ENCODE measurements at places on chromosomes 1 and 21. TPM values are rescaled to one million over a fixed set of nuclear protein-coding genes. Genes with fewer than 3 reads are reported as not detected.

DNA sequence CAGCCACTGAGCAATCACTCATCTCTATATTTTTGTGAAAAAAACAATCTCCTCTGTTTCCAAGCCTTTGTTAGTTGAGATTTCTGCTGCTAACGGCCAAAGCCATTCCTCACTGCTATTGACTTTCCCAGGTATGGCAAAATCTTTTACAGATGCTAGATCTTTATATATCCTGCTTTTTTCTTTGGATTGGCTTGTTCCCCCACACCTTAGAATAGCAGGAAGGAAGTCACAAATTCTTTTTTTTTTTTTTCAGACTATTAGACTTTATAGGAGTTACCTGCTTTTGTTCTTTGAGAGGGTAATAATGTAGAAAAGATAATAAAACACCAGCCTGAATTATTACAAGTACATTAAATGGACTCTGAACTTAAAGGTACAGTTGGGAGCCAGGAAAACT, 24.2 kb downstream of the SYF2 start:
- no peak overlapping the region for H3K4me3 ChIP-seq
- no peak overlapping the region for H3K27ac ChIP-seq
- no peaks in the 10 kb centered on the region for H3K27me3 ChIP-seq
- DNase-seq, result no peak
- H3K4me1 ChIP-seq, result peaks cover 3% of the 10 kb centered on the region
- no peaks in the 10 kb centered on the region for H3K36me3 ChIP-seq

DNA sequence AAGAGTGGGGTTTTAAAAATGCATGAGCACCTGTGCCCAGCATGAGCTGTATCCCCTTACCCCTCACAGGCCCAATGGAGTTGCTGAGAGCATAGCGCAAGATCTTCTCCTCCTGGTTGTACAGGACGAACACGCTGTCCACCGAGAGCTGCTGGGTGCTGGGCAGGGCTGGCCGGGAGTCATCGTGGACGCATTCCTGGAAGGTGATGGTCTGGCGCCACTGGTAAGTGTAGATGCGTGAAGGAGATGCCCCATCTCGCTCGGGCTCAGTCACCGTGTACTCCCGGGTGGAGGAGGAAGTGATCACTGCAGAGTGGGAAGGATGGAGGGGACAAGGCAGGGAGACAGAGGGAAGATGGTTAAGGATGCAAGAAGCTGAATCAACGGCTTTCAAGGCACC, 39.1 kb downstream of the NID1 start:
- no peaks in the 10 kb centered on the region for H3K36me3 ChIP-seq
- peaks cover 13% of the 10 kb centered on the region for H3K4me1 ChIP-seq
- H3K27me3 ChIP-seq, result no peaks in the 10 kb centered on the region
- H3K27ac ChIP-seq, result no peak overlapping the region

DNA sequence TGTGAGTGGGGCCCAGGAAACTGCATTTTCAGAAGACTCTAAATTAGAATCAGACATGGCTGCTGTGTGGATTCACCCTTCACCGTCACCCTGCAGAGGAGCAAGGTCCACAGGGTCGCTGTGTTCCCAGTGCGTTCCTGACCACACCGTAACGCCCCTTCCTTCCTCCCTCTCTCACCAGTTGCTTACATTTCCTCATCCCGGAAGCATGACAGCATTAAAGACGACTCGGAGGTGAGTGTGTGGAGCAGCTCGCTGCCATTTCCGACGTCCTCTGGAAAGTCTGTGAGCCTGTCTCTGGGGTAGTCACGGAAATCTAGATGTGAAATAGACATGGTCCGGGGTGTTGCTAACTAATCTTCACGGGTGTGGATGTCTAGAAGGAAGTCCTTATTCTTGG, 45.9 kb downstream of the FAAP20 start:
- peaks cover 56% of the 10 kb centered on the region for H3K4me1 ChIP-seq
- H3K27ac ChIP-seq, result peak overlapping the region; percentile 76
- H3K36me3 ChIP-seq, result peaks cover 2% of the 10 kb centered on the region
- H3K4me3 ChIP-seq, result peak overlapping the region; percentile 39

GRCh38 chr21:45467221-45467779, 62.3 kb downstream of the COL18A1 start:
- no peak overlapping the region for H3K27ac ChIP-seq
- peaks cover 2% of the 10 kb centered on the region for H3K27me3 ChIP-seq
- peaks cover 19% of the 10 kb centered on the region for H3K4me1 ChIP-seq
- H3K4me3 ChIP-seq, result no peak overlapping the region
- no peak for DNase-seq

- DNase-seq, result no peak
- H3K4me1 ChIP-seq, result no peaks in the 10 kb centered on the region
- no peak overlapping the region for H3K27ac ChIP-seq
- no peak overlapping the region for H3K4me3 ChIP-seq
Observed at GRCh38 chr1:223860051-223860622, 14.4 kb upstream of the TP53BP2 start.

CD5L gene
- not detected for total RNA-seq

DNA sequence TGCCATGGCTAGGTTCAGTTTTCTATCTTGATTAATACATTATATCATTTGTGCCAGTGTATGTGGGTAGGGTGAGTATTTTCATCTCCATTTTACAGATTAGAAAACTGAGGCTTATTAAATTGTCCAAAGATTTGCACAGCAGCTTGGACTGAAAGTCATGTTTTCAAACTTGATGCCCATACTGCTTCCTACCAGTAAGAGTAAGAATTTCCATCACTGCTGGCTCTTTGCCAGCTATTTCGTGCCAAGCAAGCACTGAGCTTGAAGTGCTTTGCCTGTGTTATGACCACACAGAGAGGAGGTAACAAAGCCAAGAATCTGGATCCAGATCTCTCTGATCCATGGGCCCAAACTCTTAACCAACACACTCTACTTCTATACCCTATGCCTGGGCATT, 295.0 kb downstream of the VAV3 start:
- H3K27me3 ChIP-seq, result no peaks in the 10 kb centered on the region
- no peak overlapping the region for H3K27ac ChIP-seq
- no peak for DNase-seq
- H3K36me3 ChIP-seq, result no peaks in the 10 kb centered on the region
- no peak overlapping the region for H3K4me3 ChIP-seq

GRCh38 chr21:44682580-44683151, 703 bp upstream of the KRTAP12-1 start:
- no peak overlapping the region for H3K4me3 ChIP-seq
- no peaks in the 10 kb centered on the region for H3K4me1 ChIP-seq
- no peak for DNase-seq
- no peak overlapping the region for H3K27ac ChIP-seq
- no peaks in the 10 kb centered on the region for H3K27me3 ChIP-seq

DNA sequence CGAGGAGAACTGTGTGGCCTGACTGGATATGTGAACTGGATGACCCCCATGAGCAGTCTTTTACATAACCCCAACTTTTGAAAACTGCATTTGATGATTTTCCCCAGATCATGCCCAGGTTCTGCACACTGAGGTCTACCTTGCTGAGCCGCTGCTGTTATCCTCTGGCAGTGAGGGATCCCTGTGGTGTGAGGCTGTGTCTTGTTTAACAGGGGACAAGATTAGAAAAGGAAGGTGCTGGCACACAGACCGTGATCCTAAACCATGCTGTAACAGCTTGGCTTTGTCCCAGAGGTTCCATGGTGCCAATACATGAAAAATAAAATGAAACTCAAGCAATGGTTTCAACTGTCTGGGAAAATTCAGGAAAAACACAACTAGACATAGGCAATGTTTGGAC, 134.2 kb downstream of the ZZZ3 start:
- H3K27ac ChIP-seq, result no peak overlapping the region
- no peaks in the 10 kb centered on the region for H3K27me3 ChIP-seq
- H3K4me3 ChIP-seq, result no peak overlapping the region
- no peak for DNase-seq

DNA sequence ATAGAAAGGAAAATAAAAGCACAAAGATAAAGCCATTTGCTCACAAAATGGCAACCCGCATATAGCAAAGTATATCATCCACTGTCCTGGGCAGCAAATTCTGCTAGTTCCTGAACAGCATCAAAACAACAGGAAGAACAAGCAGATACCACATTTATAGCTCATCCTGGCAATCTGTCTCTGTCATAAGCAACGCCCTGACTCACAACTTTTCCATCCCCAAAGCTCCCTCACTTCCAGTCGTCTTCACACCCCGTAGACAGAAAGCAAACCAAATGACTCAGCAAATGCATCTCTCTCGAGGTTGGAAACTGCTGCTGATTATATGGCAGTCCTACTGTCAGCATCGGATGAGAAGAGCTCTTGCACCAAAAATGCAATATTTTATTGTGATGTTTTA, 65.8 kb downstream of the AK5 start:
- no peaks in the 10 kb centered on the region for H3K27me3 ChIP-seq
- no peak for DNase-seq
- H3K27ac ChIP-seq, result no peak overlapping the region
- peaks cover 4% of the 10 kb centered on the region for H3K4me1 ChIP-seq
- no peaks in the 10 kb centered on the region for H3K36me3 ChIP-seq

RAB25 gene
- total RNA-seq, result 1.3 TPM

- no peaks in the 10 kb centered on the region for H3K36me3 ChIP-seq
- no peak overlapping the region for H3K27ac ChIP-seq
- H3K27me3 ChIP-seq, result no peaks in the 10 kb centered on the region
- H3K4me3 ChIP-seq, result no peak overlapping the region
- H3K4me1 ChIP-seq, result peaks cover 22% of the 10 kb centered on the region
- no peak for DNase-seq
Observed at GRCh38 chr1:42322577-42322976, 12.5 kb downstream of the FOXJ3 start.

DNA sequence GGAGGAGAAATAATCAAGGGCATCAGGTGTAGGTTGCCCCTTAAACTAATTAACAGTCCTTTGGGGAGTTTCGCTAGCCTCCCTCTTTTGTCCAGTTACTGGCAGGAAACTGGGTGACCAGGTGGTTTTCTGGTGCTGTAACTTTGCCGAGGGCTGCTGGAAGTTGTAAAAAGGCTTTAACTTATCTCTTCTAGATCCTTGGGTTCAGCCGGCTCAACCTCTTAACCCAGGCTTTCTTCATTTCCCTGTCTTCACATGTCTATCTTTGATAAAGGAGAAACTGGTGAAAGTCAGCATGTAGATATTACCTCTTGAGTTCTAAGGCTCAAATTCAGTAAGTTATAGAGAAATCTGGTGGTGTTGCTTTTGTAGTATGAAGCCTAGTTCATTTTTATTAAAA, 289.7 kb upstream of the NRIP1 start:
- no peak overlapping the region for H3K4me3 ChIP-seq
- no peak overlapping the region for H3K27ac ChIP-seq
- no peaks in the 10 kb centered on the region for H3K4me1 ChIP-seq
- no peak for DNase-seq

Data from CD4-positive, alpha-beta T cell (primary cell).